A549 treated with Hydrocortisone at 1 μM for 4 hours (cell line): ENCODE measurements at places on chromosomes 2 and 18. TPM values are rescaled to one million over a fixed set of nuclear protein-coding genes. Genes with fewer than 3 reads are reported as not detected.

Gene C2orf92
- 0.71 to 1.0 TPM (median 0.83 TPM) in 5 replicates for total RNA-seq

Gene TUBA4B
- 0.15 to 0.33 TPM (median 0.20 TPM) in 5 replicates for total RNA-seq

Gene PPP1R1C
- total RNA-seq, result 0.86 to 2.2 TPM (median 2.0 TPM) in 5 replicates

Gene AP1S3
- total RNA-seq, result 23.7 to 54.3 TPM (median 31.0 TPM) in 5 replicates

Gene TSPYL6
- total RNA-seq, result not detected in 5 replicates

Gene SLC5A7
- total RNA-seq, result not detected in 5 replicates
